ENCODE measurements at places on chromosomes 6 and 20. TPM values are rescaled to one million over a fixed set of nuclear protein-coding genes. Genes with fewer than 3 reads are reported as not detected.

GRCh38 chr20:2640260-2640659, 12.2 kb upstream of the NOP56 start:
- DNase-seq: no peak

Gene CST2
- total RNA-seq: not detected

Gene HRH3
- total RNA-seq: not detected

GRCh38 chr20:49916146-49917002, 1.0 kb upstream of the SPATA2 start:
- no peak for DNase-seq

Gene LAMA5
- 73.2 TPM for total RNA-seq
